ENCODE measurements at places on chromosomes 3 and 15.

GRCh38 chr3:16828815-16829214 lies 55.9 kb upstream of the PLCL2 start:
- peak; percentile 18 for DNase-seq

DNA sequence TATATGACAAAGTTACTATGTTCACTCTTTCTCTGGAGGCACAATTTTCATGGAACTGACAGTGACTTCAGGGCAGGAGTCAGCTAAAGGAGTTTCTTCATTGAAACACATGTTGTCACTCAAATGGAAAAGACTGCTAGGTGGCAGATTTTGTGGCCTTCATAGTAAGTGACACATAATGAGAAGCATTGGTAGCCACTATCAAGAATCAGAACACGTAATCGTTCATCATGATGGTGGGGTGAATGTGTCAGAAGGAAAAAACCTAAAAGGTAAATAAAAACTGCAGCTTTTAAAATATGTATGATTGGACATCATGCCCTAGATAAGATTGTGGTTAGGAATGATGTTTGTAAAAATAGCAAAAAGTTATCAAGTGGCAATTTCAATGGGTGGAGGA lies 1491.0 kb downstream of the SI start:
- no peak for DNase-seq

DNA sequence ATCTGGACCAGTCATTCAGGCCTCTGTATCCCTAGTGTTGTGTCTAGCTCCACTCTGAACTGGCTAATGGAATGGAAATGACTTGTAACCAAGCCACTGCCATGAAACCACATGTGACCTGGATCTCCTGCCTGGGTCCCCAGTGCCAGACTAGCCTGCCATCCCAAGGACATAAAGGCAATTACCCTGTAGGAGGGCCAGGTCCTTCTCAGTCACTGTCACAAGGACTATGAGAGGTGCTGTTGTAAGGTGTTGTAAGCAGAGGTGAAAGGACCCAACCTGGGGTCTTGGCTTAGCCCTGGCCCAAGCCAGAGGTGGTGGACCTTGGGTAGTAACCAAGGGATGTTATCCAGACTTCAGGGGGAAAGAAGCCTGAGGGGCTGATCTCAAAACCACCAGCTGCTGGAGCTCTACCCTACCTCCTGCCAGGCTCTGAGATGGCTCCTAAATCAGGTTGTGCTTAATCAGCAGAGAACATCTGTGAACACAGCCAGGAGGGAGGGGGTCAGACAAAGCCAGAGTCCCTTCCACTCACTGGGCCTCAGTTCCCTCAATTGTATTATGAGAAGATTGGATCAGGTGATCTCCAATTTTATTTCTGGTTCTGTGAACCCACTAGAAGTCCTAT lies 15.7 kb upstream of the KLHL24 start:
- no peak for DNase-seq

GRCh38 chr3:117618462-117618861 lies 908.9 kb downstream of the TUSC7 start:
- DNase-seq, result no peak

DNA sequence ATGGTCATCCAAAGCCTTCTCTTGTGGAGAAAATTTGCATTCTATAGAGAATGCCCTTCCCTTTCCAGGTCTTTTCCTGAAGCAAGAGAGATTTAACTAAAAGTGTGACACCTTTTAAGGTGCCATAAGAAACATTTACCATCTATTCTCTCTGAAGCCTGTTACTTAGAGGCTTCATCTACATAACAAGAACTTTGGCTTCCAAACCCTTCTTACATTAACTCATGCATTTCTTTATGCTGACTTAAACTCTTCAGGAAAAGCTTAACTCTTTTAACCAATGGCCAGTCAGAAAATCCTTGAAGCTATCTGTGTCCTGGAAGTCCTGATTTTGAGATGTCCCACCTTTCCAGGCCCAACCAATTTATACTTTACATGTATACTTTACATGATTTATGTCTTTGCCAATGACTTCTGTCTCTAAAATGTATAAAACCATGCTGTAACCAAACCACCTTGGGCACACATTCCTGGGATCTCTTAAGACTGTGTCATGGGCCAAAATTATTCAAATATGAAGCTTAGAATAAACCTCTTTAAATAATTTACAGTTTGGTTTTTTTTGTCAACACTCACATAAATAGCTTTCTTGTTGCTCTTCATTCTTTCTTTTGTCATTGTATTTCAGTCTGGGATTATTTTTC lies 472.6 kb upstream of the NECTIN3 start:
- DNase-seq, result no peak

- DNase-seq, result no peak
Observed at GRCh38 chr3:172885704-172886103, 135.2 kb downstream of the ECT2 start.

DNA sequence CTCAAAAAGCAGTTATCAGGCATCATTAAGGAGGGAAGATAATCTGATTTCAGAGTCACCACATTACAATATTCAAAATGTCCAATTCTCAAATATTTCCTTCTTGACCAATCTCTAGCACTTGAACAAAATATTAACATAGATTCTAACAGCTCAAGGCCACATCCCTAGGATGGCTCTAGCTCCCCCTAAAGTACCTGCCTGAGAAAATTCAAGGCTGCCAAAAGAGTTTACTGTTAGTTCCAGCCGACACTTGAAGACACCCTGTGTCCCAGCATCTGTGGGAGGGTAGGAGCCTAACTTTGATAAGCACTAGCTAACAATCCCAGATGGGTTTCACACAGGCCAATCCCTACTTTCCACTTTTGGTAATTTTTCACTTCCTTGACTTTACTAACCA lies 10.4 kb downstream of the NSMCE3 start:
- no peak for DNase-seq

- DNase-seq, result no peak
Observed at GRCh38 chr3:189529468-189529867, 101.7 kb upstream of the TP63 start.

GRCh38 chr15:78923015-78923414 lies 21.8 kb downstream of the CTSH start:
- DNase-seq, result no peak

- no peak for DNase-seq
Observed at GRCh38 chr3:55144015-55144673, 216.3 kb upstream of the LRTM1 start.

- DNase-seq, result no peak
Observed at GRCh38 chr15:42171122-42171521, 14.7 kb upstream of the PLA2G4F start.

- DNase-seq, result no peak
Observed at GRCh38 chr3:131922356-131922755, 112.5 kb downstream of the CPNE4 start.

DNA sequence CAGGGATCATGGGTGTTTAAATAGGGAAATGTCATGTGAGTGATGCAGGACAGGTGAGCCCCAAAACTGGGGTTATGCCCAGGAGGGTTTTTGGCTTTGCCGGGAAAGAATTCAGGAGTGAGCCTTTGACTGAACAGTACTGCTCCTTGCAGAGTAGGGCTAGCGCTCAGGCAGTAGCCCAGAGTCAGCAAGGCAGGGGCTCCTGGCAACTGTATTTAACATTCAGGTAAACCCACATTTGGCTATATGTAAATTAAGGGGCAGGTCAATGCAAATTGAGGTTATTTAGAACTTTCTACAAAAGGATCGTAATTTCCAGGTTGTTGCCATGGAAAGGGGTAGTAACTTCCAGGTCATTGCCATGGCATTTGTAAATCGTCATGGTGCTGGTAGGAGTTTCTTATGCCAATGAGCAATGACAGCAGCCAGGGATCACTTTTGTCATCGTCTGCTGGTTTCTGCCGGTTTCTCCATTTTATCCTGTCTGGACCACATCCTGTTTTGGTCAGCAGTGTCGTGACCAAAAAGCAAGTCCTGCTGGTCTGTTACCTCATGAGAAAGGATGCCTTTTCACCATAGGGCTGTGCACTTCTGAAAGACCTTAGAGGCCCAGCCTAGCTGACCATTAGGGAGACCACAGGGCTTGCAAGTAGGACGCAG lies 24.3 kb downstream of the MTHFS start:
- DNase-seq, result no peak

DNA sequence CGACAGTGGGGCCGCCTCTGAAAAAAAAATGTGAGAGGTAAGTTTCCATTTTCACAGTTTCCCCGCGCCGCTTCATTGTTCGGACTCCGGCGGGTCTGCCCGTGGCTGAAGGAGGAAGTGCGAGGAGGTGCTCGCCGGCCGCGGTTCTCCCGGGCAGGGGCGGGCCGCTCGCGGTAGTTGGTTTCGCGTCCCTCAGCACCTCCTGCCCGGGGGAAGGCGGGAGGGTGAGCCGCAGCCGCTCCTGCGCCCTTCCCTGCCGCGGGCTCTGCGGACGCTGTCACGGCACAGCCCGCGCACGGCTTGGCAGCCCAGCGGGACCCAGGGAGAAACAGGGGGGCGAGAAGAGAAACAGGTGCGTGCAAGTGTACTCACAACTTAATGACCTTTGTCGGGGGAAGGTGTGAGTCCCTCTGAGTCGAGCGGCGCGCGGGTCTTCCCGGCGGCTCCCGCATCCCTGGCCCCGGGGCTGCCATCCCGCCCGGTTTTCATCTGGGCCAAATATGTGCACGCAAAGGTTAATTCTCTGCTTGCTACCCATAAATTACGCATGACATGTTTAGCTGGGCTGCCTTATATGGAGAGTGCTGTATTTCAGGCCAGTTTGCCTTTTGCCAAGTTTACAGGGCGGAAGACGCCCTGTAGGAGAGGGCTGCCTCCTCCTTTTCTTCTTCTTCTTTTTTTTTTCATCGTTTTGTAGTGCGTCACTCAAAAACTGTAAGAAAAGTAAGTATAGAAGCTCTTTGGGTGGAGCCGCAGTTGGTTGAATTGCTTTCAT lies 514 bp downstream of the MBNL1 start:
- DNase-seq, result peak; percentile 51

DNA sequence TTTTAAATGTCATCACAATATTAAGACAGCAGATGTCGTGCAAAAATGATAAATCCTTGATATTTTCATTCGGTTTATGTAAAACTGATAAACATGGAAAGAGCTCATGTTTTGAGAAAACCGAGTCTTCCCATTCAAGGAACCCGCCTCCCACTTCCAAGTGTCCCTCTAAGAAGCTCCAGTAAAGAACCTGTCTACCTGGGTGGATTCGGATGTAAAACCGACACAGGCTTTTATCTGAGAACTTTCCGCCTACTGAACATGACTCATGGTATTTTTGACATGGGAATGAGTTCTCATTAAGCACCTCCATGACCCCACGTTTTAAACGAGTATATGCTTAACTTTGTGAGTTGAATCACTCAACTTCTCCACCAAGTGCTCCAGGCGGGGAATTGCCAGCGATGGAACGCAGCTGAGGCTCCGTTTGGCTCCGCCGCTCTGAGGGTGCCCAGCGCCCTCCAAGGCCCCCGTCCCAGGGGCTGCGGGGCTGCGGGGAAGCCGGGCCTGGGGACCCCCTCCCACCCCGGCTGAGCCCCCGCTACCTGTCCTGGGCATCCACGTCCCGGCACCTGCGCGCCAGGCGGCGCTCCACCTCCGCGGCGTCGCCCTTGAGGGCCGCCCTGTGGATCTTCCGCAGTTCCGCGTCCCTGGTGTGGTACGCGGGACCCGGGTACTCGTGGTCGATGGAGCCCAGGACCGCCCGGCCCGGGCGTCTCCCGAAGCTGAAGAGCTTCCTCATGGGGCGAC lies 119.9 kb downstream of the LMLN start:
- DNase-seq, result peak; percentile 38

DNA sequence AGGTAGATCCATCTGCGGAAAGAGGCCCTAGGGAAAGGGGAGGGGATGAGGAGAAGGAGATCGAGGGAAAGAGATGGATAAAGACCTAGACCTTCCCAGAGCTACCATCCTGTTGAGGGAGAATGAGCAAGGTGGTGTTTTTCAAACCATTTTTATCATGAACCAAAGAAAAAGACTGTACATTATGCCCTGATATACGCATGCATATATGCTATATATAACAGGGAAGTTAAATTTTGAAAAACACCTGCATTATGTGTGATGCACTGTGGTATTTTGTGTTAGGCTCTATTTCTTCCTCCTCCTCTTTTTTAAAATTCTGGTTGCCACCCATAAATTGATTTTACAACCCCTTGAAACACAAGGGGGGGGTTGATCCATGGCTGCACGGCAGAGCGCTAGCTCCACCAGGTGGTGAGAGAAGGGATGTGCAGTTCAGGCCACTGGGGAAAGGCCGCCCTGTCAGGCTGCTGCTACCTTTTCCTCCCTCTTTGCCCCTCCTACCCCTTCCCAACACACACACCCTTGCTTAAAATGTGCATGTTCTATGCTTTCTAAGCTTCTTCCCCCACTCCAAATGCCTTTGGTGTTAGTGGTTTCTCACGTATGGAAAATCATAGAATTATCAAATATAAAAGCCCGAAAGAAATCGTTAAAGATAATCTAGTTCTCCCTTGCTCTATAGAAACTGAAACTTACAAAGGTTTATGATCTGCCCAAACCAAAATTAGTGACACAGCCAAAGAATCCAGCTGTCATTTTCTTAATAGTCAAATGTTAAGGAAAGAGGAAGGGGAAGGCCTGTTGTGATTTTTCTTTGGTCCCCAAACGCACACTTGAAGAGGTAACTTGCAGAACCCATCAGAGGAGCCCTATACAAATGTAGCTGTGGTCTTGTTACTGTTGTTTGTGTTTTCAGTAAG lies 262.0 kb upstream of the UMPS start:
- no peak for DNase-seq

- no peak for DNase-seq
Observed at GRCh38 chr15:85685356-85685755, 109.4 kb downstream of the KLHL25 start.

DNA sequence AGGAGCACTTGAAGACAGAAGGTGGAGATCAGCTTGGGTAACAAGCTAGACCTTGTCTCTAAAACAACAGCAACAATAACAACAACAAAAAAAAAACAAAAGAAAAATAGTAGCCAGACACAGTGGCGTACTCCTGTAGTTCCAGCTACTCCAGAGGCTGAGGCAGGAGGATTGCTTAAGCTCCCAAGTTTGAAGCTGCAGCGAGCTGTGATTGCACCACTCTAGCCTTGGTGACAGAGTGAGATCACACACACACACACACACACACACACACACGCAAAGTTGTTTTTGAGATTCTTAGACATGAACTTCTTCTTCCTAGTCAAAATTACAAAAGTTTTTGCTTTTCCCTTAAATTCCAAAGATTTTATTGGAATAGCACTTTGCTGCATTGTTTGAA lies 93.0 kb upstream of the IGSF10 start:
- DNase-seq, result no peak

DNA sequence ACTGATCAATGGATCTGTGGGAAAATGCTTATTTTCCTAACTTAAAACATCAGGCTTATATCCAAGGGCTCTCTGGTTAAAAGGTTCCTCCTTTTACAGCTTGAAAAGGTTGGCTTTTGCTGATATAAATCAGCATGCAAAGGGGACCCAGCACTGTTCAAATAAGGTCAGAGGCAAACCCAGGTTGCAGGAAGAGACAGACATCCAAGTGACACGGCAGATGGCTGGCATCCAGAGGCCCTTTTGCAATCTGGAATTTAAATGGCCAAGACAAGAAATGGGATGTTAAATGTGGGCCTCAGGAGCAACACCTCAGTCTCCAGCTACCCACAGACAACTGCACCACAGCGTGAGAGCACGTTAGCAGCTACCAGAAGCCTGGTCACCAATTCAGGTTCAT lies 6.3 kb downstream of the SH3BP5 start:
- DNase-seq, result no peak
